T-helper 2 cell treated with Interferon-gamma antibody and Interleukin-4, amounts not matched to agents 100 ng/mL and 5 ng/mL, for 36 hours (primary cell): ENCODE measurements at places on chromosomes 12 and 14. TPM values are rescaled to one million over a fixed set of nuclear protein-coding genes. Genes with fewer than 3 reads are reported as not detected.

NINJ2 gene
- 8.4 and 8.6 TPM in 2 replicates for total RNA-seq

SIX6 gene
- not detected in 2 replicates for total RNA-seq

WNT1 gene
- total RNA-seq = not detected in 2 replicates

INHBC gene
- total RNA-seq = not detected in 2 replicates
